ENCODE measurements at places on chromosomes 5 and 9.

DNA sequence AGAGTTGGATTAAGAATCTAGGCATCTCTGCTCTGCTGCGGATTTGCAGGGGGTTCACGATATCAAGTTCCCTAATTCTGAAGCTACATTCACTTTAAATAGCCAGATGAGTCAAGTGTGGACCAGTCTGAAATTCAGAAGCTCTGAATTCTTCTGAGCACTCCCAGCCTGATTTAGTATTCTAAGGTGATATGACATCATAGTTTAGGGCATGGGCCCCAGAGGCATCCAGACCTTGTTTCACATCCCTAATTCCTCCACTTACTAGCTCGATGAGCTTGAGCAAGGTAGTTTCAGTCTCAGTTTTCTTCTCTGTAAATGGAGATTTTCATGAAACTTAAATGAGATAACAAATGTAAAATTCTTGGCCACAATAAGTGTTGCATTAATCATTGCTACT is 65.2 kb downstream of the TMEM167A start:
- DNase-seq, result no peak

- peak; percentile 35 for DNase-seq
Measured at GRCh38 chr5:96876292-96876850, at the start of gene ERAP2. Gene ERAP2, plus strand, starts transcription at chr5:96876500. Its CDS starts 3,186 bp downstream, at chr5:96879686.

DNA sequence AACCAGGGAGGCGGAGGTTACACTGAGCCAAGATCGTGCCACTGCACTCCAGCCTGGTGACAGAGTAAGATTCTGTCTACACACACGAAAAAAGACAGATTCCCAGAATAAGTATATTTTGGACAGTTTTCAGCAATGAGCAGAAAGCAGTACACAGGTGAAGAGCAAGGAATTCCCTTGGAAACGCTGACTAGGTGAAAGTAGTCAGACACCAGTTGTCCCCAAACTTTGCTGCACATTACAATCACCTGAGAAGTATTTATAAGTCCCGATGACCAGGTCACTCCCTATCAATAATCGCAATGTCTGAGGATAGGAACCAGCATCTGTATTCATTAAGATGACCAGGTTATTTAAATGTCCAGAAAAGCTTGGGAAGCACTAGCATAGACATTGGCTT is 78.3 kb downstream of the CPLANE1 start:
- DNase-seq, result no peak

DNA sequence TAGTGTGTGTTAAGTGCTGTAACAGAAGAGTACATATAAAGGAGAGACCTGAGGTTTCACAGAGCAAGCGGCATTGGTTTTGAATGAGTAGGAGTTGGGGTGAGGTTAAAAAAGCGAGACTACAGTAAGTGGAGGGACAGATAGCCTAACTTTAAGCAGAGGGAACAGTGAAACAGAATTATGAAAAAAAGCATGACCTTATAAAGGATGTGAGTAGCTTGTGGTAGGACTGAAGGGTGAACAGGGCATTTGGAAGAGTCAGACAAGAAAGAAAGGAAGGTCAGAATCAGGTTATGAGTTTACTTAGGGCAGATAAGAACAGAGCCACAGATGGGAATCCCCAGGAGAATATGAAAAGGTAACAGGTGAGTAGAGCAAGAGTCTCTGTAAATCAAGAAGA is 22.5 kb downstream of the MSANTD3 start:
- DNase-seq, result no peak

- DNase-seq, result no peak
Measured at GRCh38 chr9:134518004-134518606, 123.5 kb upstream of the COL5A1 start.

- DNase-seq, result no peak
Measured at GRCh38 chr5:90221951-90222350, 187.6 kb downstream of the CETN3 start.

GRCh38 chr5:179370490-179371120 is 25.3 kb upstream of the ADAMTS2 start:
- no peak for DNase-seq

GRCh38 chr5:151899399-151899798 is 25.3 kb downstream of the GLRA1 start:
- DNase-seq, result no peak

- no peak for DNase-seq
Measured at GRCh38 chr9:121582641-121583040, 68.8 kb upstream of the DAB2IP start.

- DNase-seq, result no peak
Measured at GRCh38 chr9:131036071-131036470, 27.1 kb downstream of the LAMC3 start.

- peak; percentile 53 for DNase-seq
Measured at GRCh38 chr9:136409557-136410455, 608 bp downstream of the ENTR1 start.

DNA sequence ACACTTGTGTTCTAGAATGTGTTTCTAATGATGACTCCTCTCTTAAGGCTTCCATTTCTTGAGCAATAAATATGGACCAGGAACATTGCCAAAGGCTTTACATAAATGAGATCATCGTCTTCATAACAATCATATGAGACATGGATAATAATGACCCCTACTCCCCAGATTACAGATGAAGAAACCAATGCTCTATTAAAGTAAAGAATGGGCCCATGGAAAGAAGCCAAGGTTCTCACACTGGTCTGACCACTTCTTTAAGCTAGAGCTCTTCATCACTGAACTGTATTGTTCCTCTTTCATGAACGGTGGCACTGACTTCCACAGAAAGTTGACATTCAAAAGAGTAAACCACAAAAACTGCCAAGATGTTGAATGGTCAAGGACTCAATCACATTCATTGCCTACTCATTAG is 65.3 kb downstream of the MARCHF3 start:
- DNase-seq, result no peak

- DNase-seq, result no peak
Measured at GRCh38 chr9:8492024-8492423, 692.4 kb upstream of the DMAC1 start.

DNA sequence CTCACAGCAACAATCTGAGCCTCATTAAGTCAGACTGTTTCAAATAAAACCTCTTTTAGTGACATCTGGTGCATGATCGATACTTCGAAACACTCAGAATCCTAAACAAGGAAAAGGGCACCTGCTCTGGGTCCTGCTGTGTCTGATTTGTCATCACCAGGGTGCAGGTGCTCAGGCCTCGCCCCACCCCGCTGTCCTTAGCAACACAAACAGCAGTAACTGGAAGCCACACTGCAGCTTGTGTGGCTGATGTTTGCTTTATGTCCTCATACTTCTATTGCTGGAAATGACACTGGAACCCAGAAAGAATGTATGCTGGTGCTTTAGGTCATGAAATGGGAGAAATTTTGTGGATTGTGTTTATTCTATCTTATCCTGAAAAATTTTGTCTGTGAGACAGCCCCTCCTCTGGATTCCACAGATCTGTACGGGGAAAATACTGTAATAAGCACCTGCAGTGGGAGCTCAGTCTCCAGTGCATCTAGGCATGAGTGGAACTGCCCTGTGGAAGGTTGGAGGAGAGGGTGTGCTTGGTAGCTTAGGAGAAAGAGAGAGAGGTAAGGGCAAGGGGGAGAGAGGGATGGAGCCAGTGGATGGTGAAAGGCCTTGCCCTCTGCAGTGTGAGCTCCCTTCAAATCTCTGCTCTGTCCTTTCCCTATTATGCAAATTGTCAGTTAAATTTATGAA is 284.2 kb downstream of the SMARCA2 start:
- DNase-seq, result no peak

- no peak for DNase-seq
Measured at GRCh38 chr9:19940811-19941535, 152.1 kb upstream of the SLC24A2 start.

- no peak for DNase-seq
Measured at GRCh38 chr5:62649476-62650113, 71.0 kb downstream of the LRRC70 start.

GRCh38 chr5:453725-454481 is 10.9 kb downstream of the EXOC3 start:
- DNase-seq, result peak; percentile 18

- no peak for DNase-seq
Measured at GRCh38 chr5:73061593-73061992, 58.8 kb upstream of the TMEM171 start.

DNA sequence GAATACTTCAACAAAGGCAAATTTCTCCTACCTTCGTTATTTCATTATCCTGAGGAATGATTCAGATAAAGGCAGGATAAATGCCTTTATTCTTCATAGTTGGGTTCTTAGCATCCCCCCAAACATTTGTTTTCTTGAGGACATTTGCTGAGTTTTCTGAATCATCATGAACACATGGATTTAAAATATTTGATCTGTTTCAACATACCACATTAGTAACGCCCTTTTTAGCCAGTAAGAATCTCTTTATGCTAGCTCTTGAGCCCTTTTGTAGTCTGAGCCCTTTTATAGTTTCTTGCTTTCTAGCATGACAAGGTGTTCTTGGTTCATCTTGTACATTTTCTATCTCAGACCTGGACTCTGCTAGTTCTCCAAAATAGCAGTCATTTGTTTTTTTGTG is 27.9 kb downstream of the SKIC3 start:
- DNase-seq, result no peak

DNA sequence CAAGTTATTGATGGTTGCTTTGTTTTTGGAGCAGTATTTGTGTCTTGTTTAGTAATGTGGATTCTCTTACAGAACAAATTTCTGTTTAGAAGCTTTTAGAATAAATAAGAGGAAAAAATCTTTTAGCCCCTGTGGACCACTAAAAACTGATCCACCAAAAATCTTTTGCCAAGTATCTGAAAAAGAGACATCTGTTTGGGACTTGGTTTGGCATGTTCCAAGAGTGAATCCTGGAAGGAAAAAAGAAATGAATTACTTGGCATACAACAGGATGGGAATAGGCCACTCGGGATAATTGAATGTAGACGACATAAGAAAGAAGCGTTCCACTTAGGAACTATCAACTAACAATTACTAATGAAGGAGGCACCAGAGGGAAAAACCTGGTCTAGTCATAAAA is 1350.1 kb upstream of the C9orf72 start:
- DNase-seq, result no peak

DNA sequence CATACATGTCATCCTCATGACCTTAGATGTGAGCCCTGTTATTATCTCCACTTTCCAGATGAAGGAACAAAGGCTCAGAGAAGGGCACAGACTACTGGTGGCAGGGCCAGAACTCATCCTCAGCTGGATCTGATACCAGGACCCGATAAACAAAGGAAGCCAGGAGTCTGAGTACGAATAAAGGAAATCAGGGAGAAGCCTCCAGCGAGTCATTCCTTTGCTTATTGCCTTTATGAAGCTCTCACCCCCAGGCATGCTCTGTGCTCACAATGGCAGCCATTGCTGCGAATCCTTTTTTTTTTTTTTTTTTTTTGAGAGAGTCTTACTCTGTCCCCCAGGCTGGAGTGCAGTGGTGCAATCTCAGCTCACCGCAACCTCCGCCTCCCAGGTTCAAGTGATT is 130.1 kb downstream of the GAPVD1 start:
- no peak for DNase-seq

DNA sequence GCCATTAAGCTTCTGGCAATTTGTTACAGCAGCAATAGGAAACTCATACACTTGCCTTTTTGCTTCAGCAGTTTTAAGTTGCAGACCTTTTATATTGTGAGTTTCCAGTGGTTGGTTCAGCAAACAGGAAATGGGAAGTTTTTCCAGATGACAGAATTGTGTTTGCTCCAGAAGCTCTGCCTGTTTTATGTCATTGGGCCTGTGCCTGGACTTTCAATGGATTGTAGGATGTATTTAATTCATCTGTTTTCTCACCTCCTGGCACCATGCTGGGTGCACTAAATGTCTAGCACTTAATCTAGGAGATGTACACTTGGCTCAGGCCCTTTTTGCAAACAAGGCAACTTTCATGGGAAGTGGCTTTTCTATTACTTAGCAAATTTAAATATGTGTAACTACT is 100.4 kb upstream of the CLINT1 start:
- DNase-seq, result no peak

GRCh38 chr5:66739021-66739420 is 142.8 kb downstream of the MAST4 start:
- no peak for DNase-seq

GRCh38 chr5:14581891-14582796 is 552 bp downstream of the OTULINL start:
- DNase-seq, result peak; percentile 88

DNA sequence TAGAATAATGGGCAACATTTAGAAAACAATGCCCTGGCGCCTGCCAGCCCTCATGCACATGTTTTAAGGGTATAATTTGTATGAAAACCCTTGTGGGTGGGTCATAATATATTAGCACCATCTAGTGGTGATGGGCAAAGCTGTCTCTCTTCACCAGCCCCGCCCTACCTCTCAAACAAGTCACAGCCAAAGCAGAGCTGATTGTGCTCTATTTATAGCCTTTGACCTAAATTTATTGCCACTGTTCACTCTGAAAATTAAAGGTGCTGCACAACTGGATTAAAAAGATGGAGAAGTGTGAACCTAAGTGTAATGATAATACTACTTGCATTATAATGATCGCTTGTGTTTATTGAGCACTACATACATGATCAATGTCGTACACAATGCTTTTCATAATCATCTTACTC is 131.9 kb upstream of the ANKH start:
- peak; percentile 64 for DNase-seq

DNA sequence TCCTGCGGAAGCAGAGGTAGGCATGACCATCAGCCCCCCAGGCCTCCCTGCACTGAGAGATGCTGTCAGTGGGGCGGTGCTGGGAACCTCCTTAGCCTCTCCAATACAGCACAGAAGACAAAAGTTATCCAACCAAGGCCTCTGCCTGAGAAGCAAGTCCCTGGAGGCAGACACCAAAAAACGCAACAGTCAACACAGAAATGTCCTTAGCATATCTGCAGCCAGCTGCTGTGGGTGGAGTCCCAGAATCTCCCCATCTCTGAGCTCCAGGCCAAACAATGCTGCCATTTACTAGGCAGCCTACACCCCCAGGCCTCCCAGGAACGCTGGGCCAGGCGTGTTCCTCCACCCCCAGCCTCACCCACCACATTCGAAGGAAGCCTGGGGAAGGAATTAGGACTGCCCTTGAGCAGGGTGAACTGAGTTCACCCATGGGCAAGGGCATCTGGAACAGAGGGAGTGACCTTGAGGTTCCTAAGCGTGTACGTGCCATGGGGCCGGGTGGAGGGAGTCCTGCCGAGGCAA is 43.7 kb downstream of the STK10 start:
- DNase-seq, result no peak

GRCh38 chr9:91914404-91914803 is 35.6 kb downstream of the ROR2 start:
- DNase-seq, result no peak

GRCh38 chr5:151234476-151235238 is 10.8 kb upstream of the CCDC69 start:
- peak; percentile 66 for DNase-seq

DNA sequence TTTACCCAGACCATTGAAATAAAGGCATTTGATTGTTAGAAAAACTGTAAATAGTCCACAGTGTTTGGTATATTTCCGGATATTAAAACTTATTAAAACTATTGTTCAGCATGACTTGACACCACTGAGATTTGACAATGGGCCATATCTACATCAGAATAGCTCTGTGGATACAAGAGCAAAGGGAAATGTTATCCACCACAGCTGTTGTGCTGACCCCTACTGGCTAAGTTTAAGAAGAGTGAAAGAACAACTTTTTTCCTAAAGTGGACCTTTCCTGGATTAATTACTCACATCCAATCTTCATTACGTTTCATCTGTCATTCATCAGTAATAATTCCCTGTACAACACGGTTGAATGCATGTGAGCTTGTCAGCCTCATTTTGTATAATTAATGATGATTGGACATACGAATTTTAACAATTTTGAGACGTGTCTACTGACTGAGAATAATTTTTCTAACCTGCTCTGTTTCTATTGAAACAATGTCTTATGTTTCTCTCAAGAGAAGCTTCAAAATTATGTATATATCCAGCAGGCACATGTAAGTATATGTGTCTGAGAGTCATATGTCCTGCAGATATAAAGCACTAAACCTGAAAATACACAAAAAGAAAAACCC is 1952.6 kb downstream of the MAT2B start:
- no peak for DNase-seq
